Activated naive CD8-positive, alpha-beta T cell treated with anti-CD3 and anti-CD28 coated beads for 36 hours (primary cell): ENCODE measurements at places on chromosomes 7 and 10.

GRCh38 chr10:78859769-78860168, 209.0 kb upstream of the ZMIZ1 start:
- no peak for DNase-seq

DNA sequence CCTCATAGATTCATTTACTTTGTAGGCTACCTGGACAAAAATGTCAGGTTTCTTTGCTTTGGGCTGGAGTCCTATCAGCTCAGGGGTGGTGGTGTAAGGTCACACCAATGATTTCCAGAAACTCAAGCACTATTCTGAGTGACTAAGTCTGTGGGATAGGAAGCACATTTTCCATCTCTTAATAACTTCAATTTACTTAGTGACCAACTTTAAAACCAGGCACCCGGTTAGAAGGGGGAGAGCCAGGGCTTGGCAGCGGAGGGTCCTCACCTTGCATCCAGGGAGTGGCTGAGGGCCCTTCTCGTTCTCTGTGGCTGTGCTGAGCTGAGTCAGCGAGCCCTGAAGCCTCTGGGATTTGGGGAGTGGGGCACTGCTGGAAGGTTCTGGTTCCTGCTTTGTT, 6.7 kb downstream of the CHST3 start:
- no peak for DNase-seq

- DNase-seq: no peak
These were observed 31.5 kb downstream of the BICC1 start for GRCh38 chr10:58544135-58544534.

DNA sequence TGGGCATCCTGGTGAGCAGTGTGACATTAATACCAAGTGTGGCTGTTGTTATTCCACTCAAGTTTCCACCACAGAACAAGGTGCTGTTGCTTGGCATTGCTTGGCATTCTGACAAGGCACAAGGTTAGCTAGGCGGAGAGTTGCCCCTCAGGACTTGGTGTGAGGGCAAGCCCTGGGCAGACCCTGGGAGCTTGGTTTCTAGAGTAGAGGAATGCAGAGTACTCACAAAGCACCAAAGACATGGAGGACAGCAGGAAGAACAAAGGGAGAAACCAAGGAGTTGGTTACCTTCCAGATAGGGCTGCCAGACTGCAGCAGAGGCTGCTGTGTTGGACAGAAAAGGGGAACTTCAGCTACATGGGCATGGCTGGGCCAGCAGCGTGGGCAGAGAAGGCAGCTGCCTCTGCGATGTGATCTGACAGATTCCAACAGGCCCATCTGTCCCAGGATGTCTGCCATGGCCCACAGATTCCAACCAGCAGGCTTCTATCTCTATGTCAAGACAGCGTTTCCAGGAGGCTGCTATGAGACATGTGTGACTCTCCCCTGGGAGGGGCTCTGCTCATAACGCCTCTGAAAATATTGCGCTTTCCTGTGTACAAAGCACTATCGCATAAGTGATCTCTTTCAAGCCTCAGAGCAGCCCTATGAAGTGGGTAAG, 1.8 kb downstream of the GOLGA7B start:
- DNase-seq: no peak

- DNase-seq: no peak
These were observed 398.9 kb downstream of the PHTF2 start for GRCh38 chr7:78197447-78197846.
